ENCODE measurements at places on chromosomes 11 and 22.

- no peak for DNase-seq
Observed at GRCh38 chr11:131422496-131422895, 52.1 kb downstream of the NTM start.

GRCh38 chr11:2863276-2863618 is 22.3 kb downstream of the CDKN1C start:
- DNase-seq = no peak

GRCh38 chr11:2516276-2517015 is 71.6 kb downstream of the KCNQ1 start:
- no peak for DNase-seq

DNA sequence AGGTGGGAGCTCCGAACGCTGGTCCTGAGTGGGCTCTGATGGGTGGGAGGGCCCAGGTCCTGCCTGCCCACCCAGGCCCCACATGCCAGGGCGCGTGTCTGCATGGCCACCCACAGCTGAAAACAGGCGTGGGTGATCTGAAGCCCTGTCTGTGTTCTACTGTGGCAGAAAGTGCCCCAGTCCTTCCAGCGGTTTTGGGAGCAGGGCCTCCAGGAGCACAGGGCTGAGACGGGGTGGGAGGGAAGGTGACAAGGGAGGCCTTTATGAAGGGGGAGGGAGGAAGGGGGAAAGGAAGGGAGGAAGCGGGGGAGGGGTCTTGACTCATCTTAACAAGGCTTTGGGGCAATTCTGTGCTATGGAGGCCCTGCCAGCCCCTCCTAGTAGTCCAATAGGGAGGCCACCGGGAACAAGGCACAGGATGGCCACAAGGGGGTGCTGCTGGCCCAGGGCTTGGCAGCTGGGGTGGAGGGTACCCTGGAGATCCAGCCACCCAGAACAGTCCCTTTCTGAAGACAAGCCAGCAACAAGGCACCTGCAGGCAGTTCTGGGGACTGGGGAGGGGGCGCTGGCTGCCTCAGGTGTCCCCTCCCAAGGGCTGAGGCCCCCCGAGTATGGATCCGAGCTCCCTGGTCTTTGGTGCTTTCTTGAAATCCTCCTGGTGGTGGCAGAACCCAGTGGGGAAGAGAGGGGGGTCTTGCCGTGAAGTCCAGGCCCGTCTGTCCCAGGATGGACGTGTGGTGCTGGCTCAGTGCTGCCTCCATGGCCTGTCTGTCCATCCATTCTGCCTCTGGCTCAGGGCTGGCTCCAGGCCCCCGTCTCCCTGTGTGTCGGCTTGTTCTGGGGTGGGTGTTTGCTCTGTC is 6.3 kb upstream of the FADS3 start:
- peak; percentile 69 for DNase-seq

DNA sequence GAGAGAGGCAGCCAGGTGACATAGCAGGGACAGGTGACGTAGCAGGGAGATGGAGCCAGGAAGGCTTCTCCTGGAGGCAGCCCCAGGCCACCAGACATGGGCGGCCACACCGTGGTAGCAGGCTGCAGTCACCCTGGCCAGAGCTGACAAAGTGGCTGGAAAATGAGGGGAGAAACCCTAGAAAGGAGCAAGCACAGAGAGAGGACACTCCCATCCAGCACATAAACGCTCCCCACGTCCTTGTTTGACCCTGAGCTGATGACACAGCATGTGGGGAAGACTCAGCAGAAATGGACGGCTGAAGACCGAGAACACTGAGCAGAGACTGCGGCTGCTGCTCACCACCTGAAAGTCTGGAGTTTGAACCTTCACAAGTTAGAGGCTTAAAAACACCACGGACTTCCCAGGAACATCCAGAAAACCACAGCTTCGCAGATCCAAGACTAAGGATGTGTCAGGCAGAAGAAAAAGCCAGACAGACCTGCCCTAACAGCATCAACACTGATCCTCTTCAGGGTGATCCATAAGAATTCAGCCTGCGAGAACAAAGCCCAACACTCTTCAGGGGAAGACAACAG is 28.7 kb downstream of the DRD4 start:
- DNase-seq = no peak

GRCh38 chr11:64406221-64406946 is 47.4 kb downstream of the RPS6KA4 start:
- no peak for DNase-seq

GRCh38 chr11:106161775-106162634 is 84.5 kb downstream of the AASDHPPT start:
- DNase-seq = no peak
